ENCODE measurements at places on chromosomes 4 and X. TPM values are rescaled to one million over a fixed set of nuclear protein-coding genes. Genes with fewer than 3 reads are reported as not detected.

DNA sequence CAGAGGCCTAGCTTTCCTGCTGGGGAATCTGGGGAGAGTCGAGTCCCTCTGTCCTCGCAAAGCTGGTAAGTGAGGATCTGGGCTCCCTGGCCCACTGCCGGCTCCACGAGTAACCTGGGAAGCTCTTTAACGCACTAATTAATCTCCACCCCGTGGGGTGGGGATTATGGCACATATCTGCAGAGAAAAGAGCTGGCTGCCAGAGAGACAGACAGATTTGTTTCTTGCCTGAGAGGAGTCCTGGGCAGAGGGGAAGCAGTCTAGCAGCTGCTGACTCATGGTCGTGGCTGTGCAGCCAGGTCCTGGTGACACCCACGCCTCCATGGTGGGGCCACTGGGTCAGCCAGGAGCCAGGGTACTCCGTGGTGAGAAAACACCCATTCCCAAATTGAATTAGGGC lies 14.0 kb downstream of the SORCS2 start:
- no peak for DNase-seq

DNA sequence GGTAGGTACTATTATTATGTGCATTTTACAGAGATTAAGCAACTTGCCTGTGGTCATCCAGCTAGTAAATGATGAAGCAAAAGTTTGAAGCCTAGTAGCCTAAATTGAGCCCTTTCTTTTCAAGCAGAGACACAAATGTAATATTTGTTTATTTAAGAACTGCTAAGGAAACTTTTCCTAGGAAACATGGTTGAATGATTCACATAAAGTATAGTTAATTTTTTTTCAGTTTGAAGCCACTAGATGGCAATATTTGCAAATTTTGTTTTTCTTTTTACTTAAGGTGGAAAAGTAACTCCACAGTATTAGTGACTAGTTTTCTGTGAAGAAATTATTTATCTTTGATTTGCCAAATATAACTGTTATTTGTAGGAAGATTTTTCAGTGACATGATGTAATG lies 52.8 kb upstream of the ANKRD17 start:
- no peak for DNase-seq

DNA sequence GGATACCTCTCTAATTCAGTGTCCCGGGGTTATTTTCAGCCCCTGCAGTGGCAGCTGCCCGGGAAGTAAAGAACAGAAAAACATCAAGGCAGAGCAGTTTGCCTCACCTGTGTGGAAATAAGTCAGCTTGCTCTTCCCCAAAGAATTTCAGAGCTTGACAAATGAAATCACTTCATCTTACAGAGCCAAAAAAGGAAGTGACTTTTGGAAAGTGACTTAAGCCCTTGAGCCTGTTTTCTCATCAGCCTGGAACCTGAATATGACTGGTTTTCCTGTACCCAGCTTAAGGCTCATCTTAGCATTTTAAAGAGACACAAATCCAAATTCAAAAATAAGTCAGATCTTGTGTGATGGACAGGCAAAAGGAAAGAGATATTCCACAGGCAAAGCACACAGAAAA lies 211.6 kb downstream of the RCHY1 start:
- no peak for DNase-seq

GRCh38 chrX:15814771-15815365 lies 24.6 kb downstream of the ZRSR2 start:
- no peak for DNase-seq

GRCh38 chrX:13474164-13474516 lies 95.3 kb upstream of the EGFL6 start:
- DNase-seq, result no peak

- DNase-seq, result no peak
Measured at GRCh38 chr4:102219129-102219528, 126.2 kb downstream of the SLC39A8 start.

- no peak for DNase-seq
Measured at GRCh38 chr4:188109157-188109755, at the start of gene TRIML2. TRIML2 (minus strand) TSS chr4:188109603; CDS start chr4:188105368, 4,235 bp downstream.

GRCh38 chr4:152805818-152806217 lies 26.1 kb downstream of the ARFIP1 start:
- no peak for DNase-seq

GRCh38 chr4:2286904-2287593 lies 25.1 kb upstream of the MXD4 start:
- peak; percentile 1 for DNase-seq

GRCh38 chr4:3675251-3676115 lies 90.7 kb upstream of the ADRA2C start:
- no peak for DNase-seq

DNA sequence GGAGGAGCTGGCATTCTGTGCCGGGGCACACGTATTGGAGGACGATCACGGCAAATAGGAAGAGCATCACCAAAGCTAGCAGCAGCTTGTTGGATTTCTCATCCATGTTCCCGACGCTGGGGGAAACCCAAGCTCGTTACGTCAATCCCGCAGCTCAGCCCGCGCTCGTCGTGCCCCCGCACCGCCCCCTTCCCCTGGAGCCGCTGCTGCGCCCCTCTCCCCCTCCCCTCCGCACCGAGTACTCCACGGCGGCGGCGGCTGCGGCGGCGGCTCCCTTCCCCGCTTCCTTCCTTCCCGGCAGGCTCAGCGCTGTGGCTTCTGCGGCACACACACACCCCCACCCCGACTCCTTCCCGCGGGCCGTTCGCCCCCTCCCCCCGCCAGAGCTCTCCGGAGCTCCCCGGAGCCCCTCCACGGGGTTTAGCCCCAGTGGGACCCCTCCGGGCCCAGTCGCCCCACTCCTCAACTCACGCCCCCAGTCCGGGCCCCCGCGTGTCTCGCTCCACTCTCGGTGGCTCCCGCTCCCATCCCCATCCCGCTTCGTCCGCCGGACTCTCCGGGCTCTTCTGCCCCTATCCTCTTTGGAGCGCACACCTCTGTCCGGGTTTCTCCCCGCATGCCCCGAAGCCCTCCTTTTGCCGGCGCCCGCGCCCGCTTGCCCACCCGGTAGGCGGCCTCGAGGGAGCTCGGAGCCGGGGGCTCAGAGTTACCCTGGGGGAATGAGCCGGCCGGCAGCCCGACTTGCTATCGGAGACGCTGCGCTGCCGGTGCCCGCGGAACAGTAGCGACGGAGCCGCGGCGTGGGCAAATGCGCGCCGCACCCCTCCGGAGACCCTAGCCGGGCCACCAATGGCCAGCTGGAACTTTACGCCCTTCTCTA lies 978 bp downstream of the HS6ST2 start:
- DNase-seq, result no peak

Gene PLAC8
- total RNA-seq, result 11.8 TPM

Gene CCNA2
- total RNA-seq, result 14.7 TPM

Gene RAB40AL
- 0.33 TPM for total RNA-seq

Gene NXF2B
- total RNA-seq, result not detected

Gene AKAP14
- not detected for total RNA-seq

Measured in activated T-cell treated with anti-CD3 and anti-CD28 coated beads, Interleukin-2, amount 50 U/mL, for 4 hours (primary cell).